Hepatic stellate cell (primary cell): ENCODE measurements at places on chromosomes 2 and 18.
A peak's percentile ranks its signal among the peaks of the same experiment; 100 is the strongest.

DNA sequence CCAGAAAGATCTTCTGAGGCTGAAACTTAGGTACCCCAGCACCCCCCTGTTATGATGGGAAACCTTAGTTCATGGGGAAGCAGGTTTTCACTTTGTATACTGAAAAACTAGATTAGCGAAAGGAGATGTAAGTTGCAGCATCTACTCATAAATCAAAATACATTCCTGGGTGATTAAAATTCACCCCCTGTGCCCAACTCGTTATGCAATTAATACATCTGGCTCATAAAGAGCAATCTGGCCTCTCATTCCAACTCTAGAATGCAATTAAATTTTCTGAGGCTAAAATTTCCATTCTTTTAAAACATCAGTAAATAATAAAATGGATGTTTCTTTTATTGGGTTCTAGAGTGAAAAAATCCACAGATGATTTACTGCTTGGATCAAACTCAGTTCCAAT, 110.9 kb upstream of the BZW1 start:
- no peak for DNase-seq

- DNase-seq: no peak
Observed at GRCh38 chr2:28635191-28635611, 116.4 kb upstream of the PPP1CB start.

- DNase-seq: no peak
Observed at GRCh38 chr2:64222351-64222750, 78.1 kb upstream of the PELI1 start.

GRCh38 chr2:55033076-55033742, 17.0 kb downstream of the RTN4 start:
- DNase-seq: no peak

- DNase-seq: no peak
Observed at GRCh38 chr2:58918141-58918540, 677.0 kb upstream of the FANCL start.

DNA sequence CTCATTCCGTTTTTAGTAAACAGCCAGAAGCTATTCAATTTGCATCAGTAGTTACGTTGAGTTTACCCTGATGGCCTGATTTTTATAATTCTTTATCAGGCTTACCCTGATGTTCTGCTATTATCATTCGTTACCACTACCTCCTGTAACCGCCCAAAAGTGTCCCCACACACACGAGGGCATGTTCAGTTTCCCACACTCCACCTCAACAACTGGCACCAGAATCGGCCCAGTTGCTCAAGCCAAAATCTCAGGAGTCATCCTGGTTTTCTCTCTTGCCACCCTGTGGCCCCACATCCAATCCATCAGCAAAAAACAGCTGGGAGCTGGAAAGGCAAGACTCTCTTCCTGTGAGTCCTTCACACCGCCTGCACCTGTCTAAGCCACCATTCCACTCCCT, 102.9 kb upstream of the RAB6C start:
- no peak for DNase-seq

- DNase-seq: no peak
Observed at GRCh38 chr2:127563458-127564428, 28.3 kb downstream of the MYO7B start.

GRCh38 chr18:51193621-51194287, 3.7 kb downstream of the MEX3C start:
- DNase-seq: peak; percentile 17

GRCh38 chr2:85452237-85452636, 33.7 kb downstream of the SH2D6 start:
- no peak for DNase-seq

GRCh38 chr18:45844938-45845337, 19.5 kb downstream of the SIGLEC15 start:
- DNase-seq: no peak

DNA sequence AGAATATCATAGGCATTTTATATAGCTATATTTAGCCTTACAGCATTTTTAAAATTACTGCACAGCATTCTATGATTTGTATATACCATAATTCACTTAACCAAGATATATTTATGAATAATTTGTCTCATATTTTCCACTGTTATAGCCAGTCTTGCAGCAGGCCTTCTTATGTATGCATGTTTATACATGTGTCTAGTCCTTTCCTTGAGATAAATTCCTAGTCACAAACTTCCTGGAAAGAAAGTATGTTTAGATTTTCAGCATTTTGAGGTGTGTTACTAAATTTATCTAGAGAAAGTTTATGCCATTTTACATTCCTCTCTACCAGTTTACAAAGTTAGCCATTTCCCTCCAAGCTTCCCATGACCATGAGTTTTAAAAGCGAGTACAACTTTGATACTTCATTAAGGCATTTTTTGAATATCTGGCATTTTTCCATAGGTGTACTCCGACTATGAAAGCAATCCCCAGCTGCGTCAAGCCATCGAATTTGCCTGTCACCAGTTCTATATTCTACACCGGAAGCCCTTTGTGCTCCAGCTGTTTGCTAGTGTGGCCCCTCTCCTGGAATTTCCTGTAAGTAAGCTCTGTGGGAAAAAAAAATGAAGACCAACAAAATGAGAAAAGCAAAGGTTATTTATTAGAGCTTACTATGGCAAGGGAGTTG, 59.4 kb upstream of the RPE start:
- no peak for DNase-seq

- no peak for DNase-seq
Observed at GRCh38 chr18:37484983-37485834, 80.4 kb downstream of the CELF4 start.

- DNase-seq: peak; percentile 49
Observed at GRCh38 chr18:26547646-26548414, 523 bp downstream of the KCTD1 start.

DNA sequence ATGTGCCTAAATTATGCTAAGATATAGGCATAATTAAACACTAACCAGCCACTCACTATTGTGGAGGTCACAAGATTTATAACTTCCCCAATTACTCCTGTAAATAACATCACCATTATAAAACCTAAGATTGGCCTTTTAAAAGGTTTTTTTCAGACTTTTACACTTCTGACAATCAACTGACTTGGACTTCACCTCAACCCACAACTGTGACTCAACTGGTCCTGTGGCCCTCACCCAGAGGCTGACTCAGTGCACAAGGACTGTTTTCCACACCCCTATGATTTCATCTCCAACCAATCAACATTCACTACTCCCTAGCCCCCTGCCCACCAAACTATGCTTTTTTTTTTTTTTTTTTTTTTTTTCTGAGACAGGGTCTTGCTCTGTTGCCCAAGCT, 11.6 kb downstream of the TTR start:
- DNase-seq: no peak

- peak; percentile 22 for DNase-seq
Observed at GRCh38 chr2:18455236-18455862, 105.1 kb downstream of the RDH14 start.

DNA sequence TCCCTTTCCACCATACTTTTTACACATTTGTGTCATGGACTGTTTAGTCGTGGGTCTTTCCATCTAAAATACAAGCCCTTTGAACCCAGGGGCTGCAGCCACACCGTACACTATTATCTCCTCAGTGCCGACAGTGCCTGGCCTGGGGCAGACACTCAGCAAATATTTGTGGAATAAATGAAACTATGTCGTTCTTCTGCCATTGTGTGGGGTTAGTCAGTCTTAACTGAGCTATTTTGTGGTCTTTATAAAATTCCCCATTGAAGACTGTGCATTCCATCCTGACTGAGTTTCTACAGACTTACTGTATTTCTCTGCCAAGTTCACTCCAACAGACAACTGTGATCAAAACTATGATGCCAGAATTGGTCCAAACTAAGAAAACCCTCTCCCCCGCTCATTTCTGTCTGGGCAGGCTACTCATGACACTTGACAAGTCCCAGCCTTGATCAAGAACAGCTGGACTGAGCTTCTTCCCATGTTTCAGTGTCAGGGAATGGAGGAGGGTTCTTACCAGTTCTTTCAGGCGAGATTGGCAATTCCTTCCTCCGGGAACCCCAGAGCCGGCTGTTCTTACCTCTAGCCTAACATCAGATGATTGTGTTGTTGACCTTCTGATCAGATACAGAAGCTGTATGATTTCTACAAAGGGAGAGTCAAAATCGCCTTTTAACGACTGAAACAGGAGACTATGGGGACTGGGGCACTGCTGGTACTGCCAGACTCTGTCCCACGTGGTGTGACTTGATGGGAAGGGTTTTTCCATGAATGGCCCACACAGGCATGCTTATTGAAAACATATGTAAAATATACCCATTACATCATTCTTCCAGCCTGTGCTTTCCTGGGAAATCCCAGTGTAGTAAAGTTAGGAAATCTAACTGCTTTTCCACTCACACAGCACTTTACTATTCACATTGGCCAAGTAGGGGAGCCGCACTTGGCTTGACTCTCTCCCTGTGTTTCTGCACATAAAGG, 77.4 kb upstream of the NPAS2 start:
- DNase-seq: peak; percentile 65

- no peak for DNase-seq
Observed at GRCh38 chr2:176813156-176813555, 399.4 kb upstream of the HNRNPA3 start.

GRCh38 chr18:47901624-47902362, 28.7 kb downstream of the SMAD2 start:
- DNase-seq: no peak

- no peak for DNase-seq
Observed at GRCh38 chr18:2914881-2915240, 68.1 kb downstream of the EMILIN2 start.

DNA sequence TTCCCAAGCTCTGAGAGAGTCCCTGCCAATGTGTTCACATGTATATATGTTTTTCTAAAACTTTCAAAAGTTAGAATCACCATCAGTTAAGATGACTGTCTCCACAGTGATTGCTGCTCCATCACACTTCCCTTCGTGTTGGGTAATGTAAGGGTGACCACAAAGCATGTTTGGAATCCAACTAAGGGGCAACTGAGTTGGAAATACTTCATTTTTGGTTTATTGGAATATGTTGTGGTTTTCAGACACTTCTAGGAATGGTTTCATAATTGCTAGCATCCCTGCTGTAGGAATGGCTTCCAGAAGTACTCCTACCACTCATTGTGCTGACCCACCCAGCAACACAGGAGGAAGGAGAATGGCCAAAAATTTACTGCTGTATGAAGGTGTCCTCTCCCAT, 212.5 kb upstream of the GULP1 start:
- DNase-seq: peak; percentile 19

DNA sequence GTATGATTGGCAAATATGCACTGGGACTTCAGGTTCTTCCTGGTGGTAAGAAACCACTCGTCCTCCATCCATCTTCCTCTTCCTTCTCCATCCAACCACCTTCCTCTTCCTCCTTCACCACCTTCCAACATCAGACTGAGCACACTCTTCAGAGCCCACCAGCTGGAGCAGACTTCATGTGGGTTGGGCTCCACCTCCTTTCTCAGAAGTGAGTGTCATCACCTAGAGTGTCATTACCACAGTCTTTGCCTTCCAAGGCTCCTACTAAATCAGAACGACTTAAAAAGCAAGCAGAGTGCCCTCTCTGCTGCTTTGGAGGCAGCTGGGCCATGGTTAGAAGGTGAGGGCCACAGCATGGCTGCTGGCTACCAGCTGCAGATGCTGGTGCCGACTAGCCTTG, 171.6 kb downstream of the SH3RF3 start:
- DNase-seq: no peak

DNA sequence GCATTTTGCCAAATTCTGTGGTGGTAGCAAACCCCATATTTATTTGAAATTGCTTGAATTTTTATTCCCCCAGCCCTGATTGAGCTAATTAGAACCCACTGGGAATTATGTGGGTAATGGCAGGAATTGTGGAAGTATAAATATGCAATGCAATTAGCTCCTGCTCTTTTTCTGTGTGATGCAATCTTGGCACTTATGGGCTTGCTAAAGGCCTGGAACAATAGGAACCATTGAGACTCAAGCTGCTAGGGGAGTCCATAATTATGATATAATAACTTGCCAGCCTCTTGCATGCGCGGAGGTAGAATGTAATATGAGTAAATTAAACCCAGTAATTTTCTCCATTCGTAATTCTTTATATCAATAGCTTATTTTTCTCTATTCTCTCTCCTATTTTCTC, 267.6 kb upstream of the THSD7B start:
- DNase-seq: no peak

- DNase-seq: no peak
Observed at GRCh38 chr2:230910546-230911177, 14.4 kb downstream of the GPR55 start.

DNA sequence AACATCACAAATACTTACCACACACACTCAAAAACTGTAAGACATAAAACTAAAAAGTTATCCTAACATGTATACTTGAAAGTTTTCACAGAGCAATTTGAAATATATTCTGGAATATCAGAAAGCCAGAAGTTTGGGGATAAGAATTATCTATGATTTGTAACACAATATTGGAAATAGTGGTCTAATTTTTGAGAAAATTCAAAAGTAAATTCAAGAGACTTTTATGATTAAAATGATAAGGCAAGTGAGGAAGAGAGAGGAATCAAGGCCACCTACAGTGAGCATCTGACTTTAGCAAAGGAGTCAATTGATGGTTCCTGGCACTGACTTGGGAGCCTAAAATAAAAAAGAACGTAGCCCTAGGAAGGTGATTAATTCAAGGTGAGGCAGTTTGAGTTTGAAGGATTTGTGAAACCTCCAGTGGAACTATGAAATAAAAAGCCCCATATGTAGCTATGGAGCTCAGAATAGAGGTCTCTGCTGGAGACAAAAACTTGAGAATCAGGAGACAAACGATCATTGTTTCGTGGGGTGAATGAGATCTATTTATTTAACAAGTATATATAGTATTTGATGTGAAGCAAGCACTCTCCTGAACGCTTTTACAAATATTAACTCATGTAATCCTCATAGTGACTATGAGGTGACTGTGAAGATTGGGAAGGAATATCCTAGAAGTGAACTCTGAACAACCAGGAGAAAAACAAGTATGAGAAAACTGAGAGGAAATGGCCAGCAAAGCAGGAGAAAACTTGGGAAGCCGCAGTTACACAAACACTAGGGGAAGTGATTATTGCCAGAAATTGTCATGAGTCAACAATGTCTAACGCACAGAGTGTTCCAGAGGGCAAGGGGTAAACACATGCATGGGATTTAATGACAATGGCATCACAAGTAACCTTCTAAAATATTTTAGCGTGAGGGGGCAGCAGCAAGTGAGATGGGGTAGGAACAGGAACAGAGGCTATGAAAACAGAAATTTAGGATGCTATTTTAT, 12.8 kb downstream of the TFPI start:
- peak; percentile 24 for DNase-seq

DNA sequence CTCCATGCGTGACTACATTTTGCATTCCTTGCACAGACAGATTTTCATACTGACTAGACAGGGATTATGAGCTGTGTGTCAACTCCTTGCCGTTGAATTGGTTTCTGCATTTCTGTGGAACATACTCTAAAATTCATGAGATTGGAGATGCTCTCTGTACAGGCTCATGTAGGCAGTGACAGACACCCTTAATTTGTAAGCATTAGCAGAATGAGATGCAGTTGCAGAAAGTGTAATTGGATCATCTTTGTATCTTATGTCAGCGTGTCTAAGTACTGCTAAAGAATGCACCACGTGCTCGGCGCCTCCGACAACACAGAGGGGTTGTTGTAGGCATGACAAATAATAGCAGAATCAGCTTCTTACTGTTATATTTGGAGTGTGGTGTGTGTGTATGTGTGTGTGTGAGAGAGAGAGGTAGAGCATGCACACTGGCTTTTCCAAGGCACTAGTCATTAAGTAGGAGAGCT, 212.4 kb downstream of the CMPK2 start:
- DNase-seq: no peak
